IPS-NIHi11 (cell line): ENCODE measurements at places on chromosomes 4 and X.
A peak's percentile ranks its signal among the peaks of the same experiment; 100 is the strongest.

DNA sequence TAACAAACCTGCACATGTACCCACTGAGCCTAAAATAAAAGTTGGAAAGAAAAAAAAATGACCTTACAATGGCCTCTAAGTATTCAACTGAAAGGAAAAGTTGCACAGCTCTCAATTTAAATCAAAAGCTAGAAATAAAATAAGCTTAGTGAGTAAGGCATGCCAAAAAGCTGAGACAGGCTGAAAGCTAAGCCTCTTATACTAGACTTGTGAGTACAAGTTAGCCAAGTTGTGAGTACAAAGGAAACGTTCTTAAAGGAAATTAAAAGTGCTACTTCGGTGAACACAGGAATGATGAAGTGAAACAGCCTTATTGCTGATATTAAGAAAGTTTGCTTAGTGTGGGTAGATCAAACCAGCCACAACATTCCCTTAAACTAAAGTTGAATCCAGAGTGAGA, 707.9 kb upstream of the PITX2 start:
- DNase-seq, result no peak

GRCh38 chrX:39396358-39396995, 595.2 kb downstream of the MID1IP1 start:
- no peak for DNase-seq

DNA sequence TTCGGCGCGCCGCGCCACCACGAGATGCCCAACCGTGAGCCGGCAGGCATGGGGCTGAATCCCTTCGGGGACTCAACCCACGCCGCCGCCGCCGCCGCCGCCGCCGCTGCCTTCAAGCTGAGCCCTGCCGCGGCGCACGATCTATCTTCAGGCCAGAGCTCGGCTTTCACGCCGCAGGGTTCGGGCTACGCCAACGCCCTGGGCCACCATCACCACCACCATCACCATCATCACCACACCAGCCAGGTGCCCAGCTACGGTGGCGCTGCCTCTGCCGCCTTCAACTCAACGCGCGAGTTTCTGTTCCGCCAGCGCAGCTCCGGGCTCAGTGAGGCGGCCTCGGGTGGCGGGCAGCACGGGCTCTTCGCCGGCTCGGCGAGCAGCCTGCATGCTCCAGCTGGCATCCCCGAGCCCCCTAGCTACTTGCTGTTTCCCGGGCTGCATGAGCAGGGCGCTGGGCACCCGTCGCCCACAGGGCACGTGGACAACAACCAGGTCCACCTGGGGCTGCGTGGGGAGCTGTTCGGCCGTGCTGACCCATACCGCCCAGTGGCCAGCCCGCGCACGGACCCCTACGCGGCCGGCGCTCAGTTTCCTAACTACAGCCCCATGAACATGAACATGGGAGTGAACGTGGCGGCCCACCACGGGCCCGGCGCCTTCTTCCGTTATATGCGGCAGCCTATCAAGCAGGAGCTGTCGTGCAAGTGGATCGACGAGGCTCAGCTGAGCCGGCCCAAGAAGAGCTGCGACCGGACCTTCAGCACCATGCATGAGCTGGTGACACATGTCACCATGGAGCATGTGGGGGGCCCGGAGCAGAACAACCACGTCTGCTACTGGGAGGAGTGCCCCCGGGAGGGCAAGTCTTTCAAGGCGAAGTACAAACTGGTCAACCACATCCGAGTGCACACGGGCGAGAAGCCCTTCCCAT, 1.1 kb downstream of the ZIC3 start:
- no peak for DNase-seq

- DNase-seq, result no peak
Measured at GRCh38 chr4:95170176-95170575, 378.6 kb downstream of the UNC5C start.

GRCh38 chr4:23305026-23305425, 584.8 kb downstream of the PPARGC1A start:
- DNase-seq, result no peak

- DNase-seq, result peak; percentile 80
Measured at GRCh38 chr4:140151699-140152012, 2.3 kb downstream of the MAML3 start.
